Mononuclear cell (primary cell): ENCODE measurements at places on chromosomes 11 and 22. TPM values are rescaled to one million over a fixed set of nuclear protein-coding genes. Genes with fewer than 3 reads are reported as not detected.

Gene ATF4
- total RNA-seq: 274 TPM

Gene KCNJ1
- total RNA-seq: 0.10 TPM

Gene ARVCF
- total RNA-seq: 2.3 TPM

Gene ENTHD1
- total RNA-seq: 0.10 TPM

Gene ARFGAP3
- total RNA-seq: 39.9 TPM

Gene CLDN5
- total RNA-seq: 9.3 TPM

Gene SLC5A4
- total RNA-seq: not detected

Gene CST6
- total RNA-seq: not detected

Gene SHANK2
- total RNA-seq: 0.21 TPM

Gene OR4A16
- not detected for total RNA-seq

Gene SLC22A9
- total RNA-seq: not detected

Gene OR52E1
- not detected for total RNA-seq

Gene ANO1
- total RNA-seq: not detected

Gene SYT13
- total RNA-seq: under 0.01 TPM

Gene MPZL3
- 16.7 TPM for total RNA-seq

Gene LRRC74B
- total RNA-seq: not detected

Gene CCDC85B
- total RNA-seq: 22.5 TPM

Gene CADM1
- 4.2 TPM for total RNA-seq

Gene OR51F2
- not detected for total RNA-seq

Gene RBMXL2
- not detected for total RNA-seq

Gene LPXN
- 50.8 TPM for total RNA-seq

Gene SCN3B
- not detected for total RNA-seq
